ENCODE measurements at places on chromosomes 5 and 9.

- DNase-seq, result no peak
Observed at GRCh38 chr9:130431536-130432303, 13.0 kb upstream of the ASS1 start.

GRCh38 chr5:102753889-102754766 is 977 bp upstream of the PAM start:
- DNase-seq, result peak; percentile 50

DNA sequence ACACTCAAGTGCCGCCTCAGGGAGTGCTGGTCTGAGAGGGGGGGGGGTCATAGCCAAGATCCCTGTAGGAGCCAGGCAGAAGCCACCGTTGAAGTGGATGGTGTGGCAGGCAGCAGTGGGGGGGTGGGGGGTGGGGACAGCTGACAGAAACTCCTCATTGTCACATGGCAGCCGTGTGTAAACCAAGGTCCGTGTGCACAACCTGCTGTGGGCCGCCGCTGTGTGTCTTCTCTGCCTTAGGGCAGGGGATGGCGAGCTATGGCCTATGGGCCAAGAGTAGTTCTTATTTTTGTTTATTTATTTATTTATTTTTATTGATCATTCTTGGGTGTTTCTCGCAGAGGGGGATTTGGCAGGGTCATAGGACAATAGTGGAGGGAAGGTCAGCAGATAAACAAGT is 13.4 kb downstream of the SQSTM1 start:
- DNase-seq, result no peak

DNA sequence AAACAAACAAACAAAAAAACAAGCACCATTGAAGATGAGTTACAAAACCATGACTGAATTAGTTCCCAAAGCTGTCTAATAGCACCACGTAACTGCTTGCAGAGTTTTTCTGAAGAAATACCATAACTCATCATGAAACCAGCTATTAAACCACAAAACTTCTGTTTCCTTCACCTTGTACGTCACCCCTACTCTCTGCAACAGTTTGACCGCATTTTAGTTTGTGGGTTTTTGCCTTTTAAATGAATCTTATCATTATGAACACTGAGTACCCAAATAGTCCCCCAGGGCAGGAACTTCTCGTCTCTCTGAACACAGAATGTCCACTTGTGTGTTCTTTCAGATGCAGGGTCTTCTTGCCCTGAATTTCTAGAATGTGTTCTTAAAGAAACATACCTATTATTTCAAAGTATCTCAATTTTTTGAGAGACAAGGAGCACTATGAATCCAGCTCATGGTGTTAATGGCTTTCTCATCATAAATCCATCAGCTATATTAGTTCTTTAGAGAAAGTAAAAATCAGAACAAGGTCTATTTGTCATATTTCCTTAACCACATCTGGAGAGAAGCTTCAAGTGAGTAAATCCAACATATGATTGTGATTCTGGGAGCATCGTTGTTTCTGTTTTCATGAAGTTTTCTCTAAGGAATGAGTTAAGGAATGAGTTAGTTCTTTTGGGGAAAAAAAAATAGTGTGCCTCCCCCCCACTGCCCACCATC is 210.6 kb downstream of the AUH start:
- no peak for DNase-seq

DNA sequence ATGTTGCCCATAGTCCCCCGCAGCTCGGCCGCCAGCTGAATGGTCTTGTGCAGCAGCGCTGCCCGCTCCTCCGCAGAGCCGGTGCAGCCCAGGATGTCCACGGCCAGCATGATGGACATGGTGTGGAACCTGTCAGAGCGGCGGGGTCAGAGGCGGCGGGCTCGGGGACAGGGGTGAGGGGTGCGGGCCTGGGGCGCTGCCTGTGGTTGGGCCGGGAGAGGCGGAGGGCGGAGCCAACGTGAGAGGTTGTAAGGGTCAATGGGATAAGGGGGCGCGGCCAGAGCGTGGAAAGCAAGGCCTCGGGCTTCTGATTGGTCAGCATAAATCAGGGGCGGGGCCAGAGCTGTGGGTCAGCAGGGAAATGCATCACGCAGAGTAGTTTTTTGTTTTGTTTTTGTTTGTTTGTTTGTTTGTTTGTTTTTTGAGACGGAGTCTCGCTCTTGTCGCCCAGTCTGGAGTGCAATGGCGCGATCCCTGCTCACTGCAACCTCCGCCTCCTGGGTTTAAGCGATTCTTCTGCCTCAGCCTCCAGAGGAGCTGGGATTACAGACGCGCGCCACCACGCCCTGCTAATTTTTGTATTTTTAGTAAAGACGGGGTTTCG is 6.8 kb upstream of the TOR2A start:
- DNase-seq, result peak; percentile 97

DNA sequence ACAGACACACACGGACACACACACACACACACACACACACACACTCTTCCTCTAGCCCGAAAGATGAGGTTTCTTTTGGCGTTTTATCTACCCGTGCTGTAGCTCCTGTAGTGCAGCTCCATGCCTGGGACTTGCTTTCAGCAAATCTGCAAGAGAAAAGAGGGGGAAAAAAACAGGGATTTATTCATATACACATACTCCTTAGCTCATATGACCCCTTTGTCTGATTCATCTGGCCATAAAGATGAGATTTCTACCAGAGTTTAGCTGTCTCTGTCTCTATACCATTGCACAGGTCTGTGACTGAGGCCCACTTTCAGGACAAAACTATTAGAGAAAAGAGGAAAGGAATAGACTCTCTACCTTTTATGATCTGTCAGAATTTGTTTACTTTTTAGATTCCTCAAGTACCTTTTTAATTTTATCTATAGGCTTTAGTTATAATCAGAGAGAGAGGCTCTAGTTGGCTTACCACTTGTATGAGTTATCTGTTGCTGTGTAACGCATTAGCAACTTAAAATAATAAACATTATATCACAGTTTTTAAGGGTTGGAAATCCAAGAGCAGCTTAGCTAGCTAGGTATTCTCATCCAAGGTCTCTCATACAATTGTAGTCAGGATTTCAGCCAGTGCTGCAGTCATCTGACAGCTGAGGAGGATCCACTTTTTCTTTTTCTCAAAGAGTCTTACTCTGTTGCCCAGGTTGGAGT is 14.7 kb downstream of the SNX2 start:
- no peak for DNase-seq

GRCh38 chr5:44389090-44389822 is at the start of gene FGF10:
FGF10 (minus strand) TSS chr5:44389420; CDS start chr5:44388682, 738 bp downstream.
- peak; percentile 72 for DNase-seq

- no peak for DNase-seq
Observed at GRCh38 chr5:59466271-59466670, 427.3 kb downstream of the PDE4D start.

DNA sequence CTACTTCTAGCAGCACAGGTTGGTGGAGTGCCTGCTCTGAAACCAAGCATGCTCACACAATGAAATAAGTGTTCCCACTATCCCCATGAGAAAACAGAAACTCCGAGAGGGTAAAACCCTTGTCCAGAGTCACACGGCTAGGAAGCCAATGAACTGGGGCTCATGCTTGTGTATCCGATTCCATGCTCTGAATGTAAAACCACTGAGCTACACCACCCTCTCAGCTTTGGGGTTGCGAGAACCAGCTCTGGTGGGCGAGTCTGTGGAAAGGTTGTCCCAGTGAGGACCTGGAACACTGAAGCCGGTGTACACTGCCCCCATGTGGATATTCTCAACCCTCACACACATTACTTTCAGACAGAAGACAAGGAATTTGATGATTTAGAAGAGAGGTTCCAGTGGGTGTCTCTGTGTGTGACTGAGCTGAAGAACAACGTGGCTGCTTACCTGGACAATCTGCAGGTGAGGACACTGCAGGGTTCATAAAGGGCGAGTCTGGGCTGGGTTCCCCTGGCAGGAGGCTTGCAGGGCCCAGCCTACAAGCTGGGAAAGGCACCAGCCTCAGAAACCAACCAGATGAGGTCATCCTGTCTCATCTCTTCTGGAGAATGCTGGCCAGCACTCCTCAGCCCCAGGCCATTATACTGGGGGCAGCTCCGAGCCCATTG is 37.4 kb downstream of the ARHGEF37 start:
- DNase-seq, result peak; percentile 58

DNA sequence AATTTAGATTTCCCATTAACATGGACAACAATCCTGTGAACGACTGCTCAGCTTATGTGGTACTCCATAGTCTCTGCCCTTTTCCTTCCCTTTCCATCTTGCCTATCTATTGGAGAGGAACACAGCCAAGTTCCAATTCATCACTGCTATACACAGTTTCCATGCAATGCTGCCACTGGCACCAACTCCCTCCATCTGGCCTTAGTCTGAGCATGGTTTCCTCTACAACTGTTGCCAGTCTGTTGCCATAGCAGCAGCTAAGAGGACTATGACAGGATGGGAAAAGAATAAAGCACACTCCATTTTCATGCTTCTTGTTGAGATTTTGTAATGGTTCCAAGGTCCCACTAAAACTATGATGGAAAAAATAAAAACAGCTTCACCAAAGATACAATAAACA is 189.0 kb downstream of the HCN1 start:
- DNase-seq, result no peak

DNA sequence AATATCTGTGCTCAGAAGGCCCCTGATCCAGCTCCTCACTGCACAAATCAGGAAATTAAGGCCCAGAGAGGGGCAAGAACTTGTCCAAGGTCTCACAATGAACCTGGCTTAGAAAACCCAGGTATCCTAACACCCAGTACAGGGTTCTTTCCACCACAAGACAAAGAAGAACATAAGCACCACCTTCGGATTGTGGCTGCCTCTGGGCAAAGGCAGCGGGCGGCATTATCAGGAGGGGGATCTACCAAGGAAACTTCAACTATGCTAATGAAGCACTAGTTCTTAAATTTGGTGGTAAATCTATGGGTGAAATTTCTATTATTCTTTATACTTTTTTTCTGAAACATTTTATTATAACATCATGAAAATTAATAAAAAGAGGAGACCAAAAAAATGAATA is 17.9 kb downstream of the ANXA6 start:
- no peak for DNase-seq

DNA sequence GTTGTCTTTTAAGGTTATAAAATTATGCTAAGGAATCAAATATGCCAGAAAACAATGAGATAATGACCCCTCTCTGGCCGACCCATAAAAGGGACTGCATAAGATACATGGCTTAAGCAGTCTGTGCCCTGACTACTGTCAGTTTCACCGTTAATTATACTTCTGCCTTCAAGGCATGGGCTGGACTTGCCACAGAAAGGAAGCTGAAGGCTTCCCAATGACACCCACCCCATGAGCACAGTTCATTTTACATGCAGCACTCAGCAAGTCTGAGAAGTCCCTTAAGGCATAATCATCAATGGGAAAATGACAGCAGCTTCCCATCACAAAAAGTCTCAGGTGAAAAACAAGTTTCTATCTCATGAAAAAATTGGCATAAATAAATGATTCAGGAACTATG is 175.6 kb downstream of the GLIS3 start:
- DNase-seq, result no peak

DNA sequence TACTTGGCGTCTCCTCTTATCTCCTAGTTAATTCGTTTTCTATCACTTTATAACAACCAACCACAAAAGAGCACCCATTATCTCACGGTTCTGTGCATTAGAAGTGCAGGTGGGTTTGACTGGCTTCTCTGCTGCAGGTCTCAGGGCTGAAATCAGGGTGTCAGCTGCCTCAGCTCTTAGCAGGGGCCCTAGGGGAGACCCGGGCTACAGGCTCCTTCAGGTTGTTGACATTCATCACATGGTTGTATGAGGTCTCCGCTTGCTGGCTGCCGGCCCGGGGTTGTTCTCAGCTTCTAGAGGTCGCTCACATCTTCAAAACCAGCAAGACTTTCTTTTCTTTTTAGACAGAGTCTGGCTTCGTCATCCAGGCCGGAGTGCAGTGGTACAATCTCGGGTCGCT is 2.9 kb upstream of the ZMYND19 start:
- DNase-seq, result no peak

GRCh38 chr9:7976167-7976755 is 176.7 kb upstream of the DMAC1 start:
- DNase-seq, result no peak

DNA sequence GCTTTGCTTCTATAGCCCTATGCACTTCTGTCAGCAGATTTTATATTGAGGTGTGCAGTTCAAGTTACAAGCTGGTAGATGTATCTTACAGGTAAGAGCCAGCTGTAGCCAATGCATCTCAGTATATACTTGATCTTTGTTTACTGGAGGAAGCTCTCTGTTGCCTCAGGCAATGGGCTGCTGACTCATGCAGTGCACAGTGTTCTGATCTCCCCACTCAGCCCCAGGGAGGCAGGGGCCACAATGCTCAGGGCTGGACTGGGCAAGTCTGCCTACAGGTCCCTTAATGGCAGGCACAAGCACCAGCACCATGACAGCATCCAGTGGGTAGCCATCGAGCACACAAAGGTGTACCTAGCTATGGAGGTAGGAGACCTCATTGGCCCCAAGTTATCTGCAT is 178.8 kb upstream of the CDH10 start:
- no peak for DNase-seq

DNA sequence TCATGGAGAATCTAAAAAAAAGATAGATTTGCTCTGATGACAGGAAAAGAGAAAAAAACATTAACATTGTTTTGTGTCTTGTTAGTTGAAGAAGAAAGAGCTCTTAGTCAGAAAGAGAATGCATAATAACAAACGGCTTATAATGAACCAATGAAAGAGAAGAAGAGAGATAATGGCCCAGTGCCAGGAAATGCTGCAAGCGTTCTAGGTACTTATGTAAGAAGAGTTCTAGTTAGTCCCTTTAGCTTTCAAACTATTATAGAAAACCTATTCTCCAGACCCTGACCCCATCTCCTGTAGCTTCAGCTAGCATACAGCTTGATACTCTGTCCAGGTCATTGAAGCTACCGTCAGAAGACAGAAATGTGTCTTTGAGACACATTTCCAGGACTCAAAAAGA is 70.2 kb downstream of the FBXL17 start:
- no peak for DNase-seq

DNA sequence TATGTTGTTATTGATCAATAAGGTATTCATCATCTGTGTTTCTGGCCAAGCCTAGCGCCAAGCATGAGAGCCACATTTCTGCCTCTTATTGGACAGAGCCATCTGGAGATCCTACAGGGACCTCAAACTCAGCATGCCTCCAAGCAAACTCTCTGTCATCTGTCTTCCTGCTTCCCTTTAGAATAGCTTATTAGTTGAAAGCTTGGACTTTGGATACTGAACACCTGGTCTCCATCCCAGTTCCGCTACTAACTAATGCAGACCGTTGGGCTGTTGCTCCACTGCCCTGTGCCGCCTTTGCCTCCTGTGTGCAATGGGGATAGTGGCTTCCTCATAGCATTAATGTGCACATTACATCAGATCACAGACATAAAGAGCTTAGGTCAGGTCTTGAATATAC is 65.5 kb downstream of the MAP1B start:
- DNase-seq, result no peak

- DNase-seq, result peak; percentile 24
Observed at GRCh38 chr9:124000161-124000783, 11.3 kb upstream of the LHX2 start.

DNA sequence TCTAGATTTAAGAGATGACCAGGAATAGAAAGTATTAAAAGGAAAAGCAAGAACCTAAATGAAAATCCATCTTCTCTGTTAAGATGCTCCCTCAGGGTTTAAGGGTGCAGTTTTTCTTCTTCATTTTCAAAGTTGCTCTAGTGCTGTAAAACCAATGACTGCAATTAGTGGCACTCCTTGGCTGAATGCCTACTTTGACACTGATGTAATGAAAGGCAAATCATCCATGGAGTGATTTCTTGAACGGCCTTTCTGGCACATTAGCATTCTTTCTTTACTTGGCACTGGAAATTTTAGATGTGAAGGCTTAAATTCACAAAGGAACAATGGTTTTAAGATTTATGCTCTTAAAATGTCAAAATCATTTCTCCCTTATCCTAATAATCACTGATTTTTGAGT is 19.3 kb upstream of the ISCA1 start:
- no peak for DNase-seq

- no peak for DNase-seq
Observed at GRCh38 chr5:171724468-171725204, 61.0 kb upstream of the SMIM23 start.

- no peak for DNase-seq
Observed at GRCh38 chr5:153813901-153814300, 224.8 kb downstream of the FAM114A2 start.
